Activated naive CD8-positive, alpha-beta T cell treated with anti-CD3 and anti-CD28 coated beads, Interleukin-2, amount 50 U/mL, for 16 hours (primary cell): ENCODE measurements at places on chromosomes 4 and X.

DNA sequence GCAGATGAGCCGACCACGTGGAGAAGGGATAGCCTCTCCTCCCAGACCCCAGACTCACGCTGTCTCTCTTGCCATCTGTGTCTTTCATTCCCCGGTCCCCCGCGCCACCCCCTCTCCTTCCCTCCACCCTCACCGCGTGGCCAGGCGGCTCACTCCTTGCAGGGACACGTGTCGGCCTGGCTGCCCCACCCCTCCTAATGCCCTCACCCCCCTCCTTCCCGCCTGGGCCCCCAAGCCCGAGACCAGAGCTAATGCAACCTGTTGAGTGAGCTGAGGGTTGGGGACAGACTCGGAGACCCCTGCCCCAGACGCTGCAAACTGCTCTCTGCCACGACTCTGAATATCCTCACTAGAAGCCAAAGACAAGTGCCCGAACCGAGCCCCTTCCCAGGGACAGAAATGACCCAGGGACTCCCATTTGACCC is 1.8 kb downstream of the SLC38A5 start:
- DNase-seq: peak; percentile 39

DNA sequence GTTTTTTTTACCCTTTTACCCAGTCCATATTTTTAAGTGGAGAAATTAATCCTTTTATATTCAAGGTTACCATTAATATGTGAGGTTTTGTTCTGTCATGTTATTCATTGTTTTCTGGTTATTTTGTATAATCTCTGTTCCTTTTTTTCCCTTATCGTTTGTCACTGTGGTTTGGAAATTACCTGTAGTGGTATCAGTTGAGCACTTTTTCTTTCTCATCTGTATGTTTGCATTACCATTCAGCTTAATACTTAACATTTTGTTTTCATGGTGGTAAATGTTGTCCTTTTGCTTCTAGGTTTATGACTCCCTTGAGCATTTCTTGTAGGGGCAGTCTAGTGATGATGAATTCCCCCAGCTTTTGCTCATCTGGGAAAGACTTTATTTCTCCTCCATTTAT is 6.6 kb downstream of the ETDC start:
- DNase-seq: no peak

GRCh38 chr4:87465739-87466366 is 43.5 kb downstream of the NUDT9 start:
- DNase-seq: no peak

DNA sequence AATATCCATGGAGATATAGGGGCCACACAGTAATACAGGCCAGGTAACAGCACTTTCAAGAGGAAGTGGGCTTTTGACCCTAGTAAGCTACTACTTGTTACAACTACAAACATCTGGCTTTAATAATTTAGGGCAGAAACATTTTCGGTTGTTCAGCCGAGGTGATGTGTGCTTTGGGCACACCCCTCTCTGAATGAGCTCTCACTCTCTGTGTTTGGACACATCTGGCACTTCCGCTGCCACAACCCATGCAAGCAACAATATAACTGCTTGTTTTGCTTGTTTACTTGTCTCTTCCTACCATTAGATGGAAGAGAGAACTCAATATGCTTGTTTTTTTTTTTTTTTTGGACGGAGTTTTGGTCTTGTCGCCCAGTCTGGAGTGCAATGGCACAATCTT is 277.2 kb downstream of the HS3ST1 start:
- DNase-seq: no peak

- DNase-seq: no peak
Observed at GRCh38 chr4:161841759-161842158, 322.0 kb downstream of the FSTL5 start.

GRCh38 chr4:21802406-21802805 is 146.2 kb downstream of the KCNIP4 start:
- DNase-seq: no peak

- no peak for DNase-seq
Observed at GRCh38 chrX:9878146-9878820, 88.9 kb upstream of the CLDN34 start.

GRCh38 chr4:17155486-17155885 is 257.0 kb upstream of the LDB2 start:
- no peak for DNase-seq

DNA sequence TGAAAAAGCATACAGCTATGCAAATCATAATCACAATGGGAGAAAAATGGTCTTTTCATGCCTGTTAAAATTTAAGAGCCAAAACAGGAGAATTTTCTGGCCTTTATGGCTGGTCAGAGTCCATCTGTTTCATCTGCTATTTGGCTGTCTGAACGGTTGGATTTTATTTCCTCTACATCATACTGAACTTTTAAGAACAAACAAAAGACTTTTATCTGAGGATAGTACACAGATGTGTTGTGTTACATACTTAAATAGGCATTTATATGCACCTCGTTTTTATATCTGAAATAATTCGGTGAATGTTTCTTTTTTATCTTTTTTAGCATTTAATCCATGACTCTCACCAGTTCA is 18.0 kb upstream of the WWC2 start:
- no peak for DNase-seq

GRCh38 chr4:156475322-156475721 is 496.3 kb downstream of the PDGFC start:
- no peak for DNase-seq

- no peak for DNase-seq
Observed at GRCh38 chr4:172256820-172257219, 443.6 kb downstream of the GALNTL6 start.

DNA sequence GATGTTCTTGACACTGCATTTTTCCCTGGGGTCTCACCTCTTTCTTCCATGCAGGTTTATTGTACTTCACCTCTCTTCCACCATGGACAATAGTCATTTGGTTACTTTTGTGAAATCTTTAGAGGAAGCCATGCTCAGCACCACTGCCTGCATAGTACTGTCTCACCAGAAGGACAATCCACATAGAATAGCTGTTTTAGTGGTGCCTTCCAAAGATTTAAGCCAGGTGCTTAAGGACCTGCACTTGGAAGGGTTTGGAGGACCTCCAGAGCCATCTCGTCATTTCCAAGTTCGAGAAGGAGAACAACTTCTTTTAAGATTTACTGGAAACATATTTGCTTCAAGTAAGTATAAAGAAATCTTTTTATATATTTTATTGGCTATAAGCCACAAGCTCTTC is 26.7 kb downstream of the DTHD1 start:
- DNase-seq: no peak

DNA sequence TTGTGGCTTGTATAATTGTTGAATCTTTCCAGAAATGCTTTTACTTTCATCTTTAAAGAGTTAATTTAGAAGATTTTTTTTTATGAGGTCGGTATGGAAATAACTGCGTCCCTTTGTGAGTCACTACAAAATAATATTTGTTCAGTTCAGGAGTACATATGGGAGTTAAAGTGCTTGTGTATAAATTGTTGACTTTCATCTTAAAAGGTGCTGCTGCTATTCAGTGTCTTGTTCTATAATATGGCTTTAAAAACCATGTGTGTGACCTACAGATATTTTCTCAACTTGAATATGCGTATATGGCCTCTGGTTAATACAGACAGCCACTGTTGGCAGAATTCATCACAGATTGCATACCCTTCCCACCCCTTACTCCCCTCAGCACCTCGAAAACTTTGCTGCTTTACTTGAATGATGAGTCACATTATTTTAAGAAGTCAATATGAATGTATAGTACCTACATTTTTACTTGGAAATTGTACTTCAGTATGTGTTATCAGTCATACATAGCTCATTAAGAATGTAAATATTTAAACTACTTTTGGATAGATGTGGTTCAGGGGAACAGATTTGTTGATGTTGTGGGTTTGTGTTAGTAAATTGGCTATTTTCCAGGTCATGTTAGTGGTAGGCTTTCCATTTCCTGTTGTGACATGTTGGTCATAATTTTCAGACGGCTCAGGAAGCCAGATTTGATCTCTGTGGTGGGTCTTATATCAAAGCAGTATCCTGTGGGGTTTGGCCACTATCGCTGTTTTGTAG is 1.5 kb downstream of the CLCN3 start:
- DNase-seq: no peak

DNA sequence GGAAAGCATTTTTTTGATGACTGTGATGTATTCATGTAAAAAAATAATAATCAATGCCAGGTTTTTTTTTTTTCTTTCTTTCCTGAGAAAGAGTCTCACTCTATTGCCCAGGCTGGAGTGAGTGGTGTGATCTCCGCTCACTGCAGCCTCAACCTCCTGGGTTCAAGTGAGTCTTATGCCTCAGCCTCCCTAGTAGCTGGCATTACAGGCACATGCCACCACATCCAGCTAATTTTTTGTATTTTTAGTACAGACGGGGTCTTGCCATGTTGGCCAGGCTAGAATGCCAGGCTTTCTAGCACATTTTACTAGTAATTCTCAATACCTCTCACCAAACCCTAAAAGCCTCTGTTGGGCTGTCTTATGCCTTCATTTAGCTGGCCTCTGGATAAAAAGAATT is 25.7 kb downstream of the GPM6B start:
- no peak for DNase-seq

DNA sequence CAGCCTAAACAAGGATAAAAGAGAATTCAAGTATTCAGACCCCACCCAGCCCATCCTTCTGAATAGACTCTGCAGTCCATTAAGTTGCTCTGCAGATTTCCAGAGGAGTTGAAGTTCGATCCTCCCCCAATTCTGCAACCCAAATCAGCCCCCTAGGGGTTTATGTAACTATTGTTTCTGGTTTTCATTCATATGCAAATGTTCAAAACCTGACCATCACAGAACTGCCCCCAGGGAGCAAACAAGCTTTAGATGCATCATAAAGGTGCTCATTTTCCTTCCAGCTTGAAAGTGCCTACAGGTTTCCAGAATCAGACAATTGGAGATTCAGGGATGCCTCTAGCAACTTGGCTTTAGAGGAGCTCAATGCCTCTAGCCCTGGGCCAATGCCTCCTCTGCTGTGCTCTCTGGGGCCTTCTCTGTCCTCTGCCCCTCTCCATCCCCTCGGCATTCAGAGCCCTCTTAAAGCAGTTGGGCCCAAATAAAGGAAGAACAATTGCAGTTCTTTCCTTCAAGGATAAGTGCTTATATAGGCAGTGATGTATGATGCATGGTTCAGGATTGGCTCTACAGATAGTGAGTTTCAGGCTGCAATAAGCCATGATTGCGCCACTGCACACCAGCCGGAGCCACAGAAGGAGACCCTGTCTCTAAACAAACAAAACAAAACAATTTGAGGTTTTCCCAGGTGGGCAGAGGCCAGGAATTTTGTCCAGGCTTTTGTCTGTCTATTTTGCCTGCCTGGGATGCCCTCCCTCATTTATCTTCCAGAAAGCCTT is 23.5 kb upstream of the SPINK2 start:
- no peak for DNase-seq

GRCh38 chrX:110806145-110806544 is 10.5 kb upstream of the CHRDL1 start:
- no peak for DNase-seq

DNA sequence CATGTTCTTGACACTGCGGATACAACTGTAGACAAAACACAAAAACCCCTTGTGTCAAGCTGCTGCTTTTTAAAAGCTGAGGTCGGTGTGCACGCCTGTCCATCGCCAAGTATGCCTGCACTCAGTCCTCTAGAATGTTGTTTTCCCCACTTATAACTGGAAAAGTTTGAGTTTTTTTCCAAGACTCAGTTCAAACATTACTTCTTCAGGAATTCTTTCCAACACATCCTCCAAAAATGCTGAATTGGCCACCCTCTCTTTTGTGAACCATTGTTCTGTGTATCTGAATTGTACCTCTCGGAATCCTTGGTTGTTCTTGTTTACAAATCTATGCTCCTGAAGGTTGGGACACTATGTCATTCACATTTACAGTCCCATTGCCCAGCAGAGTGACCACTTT is 94.6 kb downstream of the REELD1 start:
- no peak for DNase-seq

GRCh38 chr4:24949970-24950369 is 37.1 kb upstream of the CCDC149 start:
- no peak for DNase-seq

DNA sequence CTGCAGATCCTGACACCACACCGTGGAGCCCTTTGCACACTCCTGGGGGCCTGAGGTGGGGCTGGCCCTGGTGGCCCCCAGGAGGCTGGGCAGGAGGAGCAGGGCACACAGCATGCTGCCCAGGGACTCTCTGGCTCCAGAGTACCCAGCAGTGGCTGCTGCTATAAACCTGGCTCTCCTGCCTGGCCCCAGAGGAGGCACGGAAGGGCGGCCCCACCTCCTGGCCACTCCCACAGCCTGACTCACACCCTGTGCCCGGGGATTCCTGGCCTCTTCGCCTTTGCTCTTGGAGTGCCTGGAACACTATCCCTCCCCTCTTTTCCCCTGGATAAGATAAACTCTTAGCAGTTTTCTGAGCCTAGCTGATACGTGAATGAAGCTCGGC is at the start of gene PSAPL1:
TSS of gene PSAPL1 (minus strand) at position 165 of the 385 bp plus-strand sequence. CDS start at position 114, 51 bp downstream.
- DNase-seq: no peak

- DNase-seq: no peak
Observed at GRCh38 chrX:115264009-115264408, 25.5 kb upstream of the LUZP4 start.

GRCh38 chrX:19720236-19720635 is 167.2 kb downstream of the SH3KBP1 start:
- DNase-seq: no peak

DNA sequence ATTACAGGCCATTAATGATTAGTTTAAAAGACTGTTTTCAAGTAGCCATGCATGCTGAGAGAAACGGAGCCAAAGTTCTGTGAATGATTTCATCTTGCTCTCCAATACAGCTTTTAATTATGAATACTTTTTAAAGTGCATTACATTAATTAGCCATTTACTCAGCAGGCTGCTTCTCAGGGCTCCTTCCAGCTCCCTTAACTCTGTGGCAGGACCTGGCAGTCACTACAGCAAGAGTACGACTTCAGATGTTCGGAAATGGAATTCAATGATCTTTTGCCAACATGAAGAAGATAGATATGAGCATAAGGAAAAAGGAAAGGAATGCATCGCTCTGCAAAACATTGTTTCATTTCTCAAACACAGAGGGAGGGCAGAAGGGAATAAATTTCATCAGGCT is 987.2 kb downstream of the PDHA2 start:
- DNase-seq: no peak

DNA sequence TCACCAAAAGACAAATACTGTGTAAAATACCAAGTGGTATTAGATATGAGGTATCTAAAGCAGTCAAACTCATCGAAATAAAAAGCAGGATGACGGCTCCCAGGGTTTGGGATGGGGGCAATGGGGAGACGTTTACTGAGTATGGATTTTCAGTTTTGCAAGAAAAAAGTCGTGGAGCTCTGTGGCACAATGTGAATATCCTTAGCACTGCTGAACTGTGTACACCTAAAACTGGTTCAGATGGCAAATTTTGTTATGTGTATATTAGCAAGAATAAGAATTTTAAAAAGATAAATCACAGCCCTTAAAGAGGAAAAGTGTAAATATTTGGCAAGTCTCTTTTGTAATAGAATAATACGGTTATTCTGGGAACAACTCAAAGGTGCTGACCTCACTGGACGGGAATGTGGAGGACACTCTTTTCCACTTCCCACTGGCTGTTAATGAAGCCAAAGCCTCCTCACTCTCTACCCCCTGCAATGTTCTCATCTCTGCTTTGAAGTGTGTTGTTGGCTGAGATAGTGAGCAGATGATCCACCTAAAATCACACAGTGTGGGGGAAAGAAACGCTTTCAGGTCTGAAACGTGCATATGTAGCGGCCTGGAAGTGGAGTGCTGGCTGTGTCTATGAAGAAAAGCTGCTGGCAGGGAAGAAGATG is 49.2 kb downstream of the SEL1L3 start:
- DNase-seq: no peak
